ENCODE measurements at places on chromosomes 12 and 14.

DNA sequence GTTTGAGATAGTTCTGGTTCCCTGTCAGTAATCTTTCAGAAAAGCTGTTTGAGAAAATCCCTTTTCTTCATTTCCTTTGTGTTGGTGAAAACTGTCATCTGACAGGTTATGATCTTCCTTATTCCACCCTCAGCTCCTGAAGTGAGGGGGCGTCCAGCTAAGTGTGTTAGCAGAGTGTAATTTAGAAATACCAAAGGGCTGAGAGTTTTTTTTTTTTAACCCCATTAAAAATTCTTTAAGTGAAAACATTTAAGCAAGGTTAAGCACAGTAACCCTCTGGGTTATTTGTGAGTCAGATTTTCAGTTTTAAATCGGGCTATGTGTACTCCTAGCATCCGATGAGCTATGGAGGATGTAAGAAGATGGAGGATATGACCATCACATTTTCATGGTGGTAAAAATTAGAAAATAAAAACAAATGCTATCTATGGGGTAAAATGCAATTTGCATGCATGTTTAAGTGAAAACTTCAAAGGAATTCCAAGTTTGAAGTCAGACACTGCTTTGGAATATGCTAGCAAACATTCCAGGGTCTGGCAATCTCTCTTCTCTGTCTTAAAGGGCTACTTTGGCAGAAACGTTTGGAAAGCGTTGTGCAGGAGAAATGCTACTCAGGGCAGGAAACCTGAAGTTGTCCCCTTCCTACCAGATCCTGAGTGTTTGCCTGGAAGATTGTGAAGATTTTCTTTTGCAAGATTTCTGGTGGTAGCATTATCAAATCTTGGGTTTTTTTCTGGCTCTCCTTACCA, 197.0 kb upstream of the PRICKLE1 start:
- no peak for DNase-seq

DNA sequence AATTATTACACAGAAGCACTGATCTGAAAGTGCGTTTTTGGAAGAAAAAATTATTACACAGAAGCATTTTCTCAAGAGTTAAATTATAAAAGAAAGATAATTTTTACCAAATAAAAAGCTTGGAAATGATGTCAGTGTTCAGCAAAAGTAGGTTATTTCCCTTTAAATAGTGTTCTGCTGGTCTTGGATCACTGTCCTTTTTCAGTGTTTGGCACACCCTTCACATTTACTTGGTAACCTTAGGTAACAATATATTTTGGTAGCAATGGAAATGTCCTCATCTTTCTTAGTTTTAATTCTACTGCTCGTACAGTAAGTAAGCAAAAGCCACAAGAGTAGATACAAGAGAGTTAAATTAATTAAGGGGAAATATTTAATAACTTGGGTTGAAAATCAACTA, 40.3 kb downstream of the FERMT2 start:
- DNase-seq = no peak

GRCh38 chr14:55684956-55685584, 105.1 kb downstream of the KTN1 start:
- DNase-seq = no peak

DNA sequence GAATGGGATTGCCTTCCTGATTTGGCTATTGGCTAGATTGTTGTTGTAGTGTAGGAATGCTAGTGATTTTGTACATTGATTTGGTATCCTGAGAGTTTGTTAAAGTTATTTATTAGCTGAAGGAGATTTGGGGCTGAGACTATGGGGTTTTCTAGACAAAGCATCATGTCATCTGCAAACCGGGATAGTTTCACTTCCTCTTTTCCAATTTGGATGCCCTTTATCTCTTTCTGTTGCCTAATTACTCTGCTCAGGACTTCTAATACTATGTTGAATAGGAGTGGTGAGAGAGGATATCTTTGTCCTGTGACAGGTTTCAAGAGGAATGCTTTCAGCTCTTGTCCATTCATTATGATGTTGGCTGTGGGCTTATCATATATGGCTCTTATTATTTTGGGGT, 265.7 kb upstream of the MGAT4C start:
- no peak for DNase-seq

GRCh38 chr12:48750769-48751356, 34.4 kb upstream of the CCNT1 start:
- no peak for DNase-seq

DNA sequence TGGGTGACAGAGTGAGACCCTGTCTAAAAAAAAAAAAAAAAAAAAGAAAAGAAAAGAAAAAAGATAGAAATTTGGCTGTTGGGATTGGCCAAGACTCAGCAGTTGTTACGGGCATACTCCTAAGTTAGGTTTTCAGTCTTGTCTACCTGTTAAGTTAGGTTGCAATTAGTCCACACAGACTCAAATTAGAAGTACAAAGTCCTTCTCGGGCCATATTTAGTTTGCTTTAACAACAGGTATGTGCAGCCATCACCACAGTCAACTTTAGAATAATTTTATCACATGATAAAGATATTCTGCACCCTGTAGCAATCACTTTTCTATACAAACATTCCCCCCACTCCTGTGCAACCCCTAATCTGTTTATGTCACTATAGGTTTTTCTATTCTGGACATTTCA, 85.2 kb downstream of the WNK1 start:
- DNase-seq = no peak

DNA sequence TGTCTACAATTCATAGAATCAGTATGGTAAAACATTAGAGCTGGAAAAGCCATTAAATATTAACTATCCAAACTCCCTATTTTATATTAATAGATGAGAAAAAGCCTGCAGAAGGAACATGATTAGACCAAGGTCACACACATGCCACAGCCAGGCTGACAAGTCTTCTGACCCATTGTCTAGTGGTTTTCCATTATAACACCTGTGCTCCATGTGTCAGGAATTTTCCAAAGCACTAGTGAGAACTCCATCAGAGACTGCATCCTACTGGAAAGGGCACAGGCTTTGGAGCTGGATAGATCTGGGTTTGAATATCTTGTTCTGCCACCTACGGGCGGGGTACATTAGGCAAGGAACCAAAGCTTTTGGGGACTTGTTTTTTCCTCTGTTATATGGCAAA, 325.5 kb downstream of the RAD51B start:
- DNase-seq = no peak

DNA sequence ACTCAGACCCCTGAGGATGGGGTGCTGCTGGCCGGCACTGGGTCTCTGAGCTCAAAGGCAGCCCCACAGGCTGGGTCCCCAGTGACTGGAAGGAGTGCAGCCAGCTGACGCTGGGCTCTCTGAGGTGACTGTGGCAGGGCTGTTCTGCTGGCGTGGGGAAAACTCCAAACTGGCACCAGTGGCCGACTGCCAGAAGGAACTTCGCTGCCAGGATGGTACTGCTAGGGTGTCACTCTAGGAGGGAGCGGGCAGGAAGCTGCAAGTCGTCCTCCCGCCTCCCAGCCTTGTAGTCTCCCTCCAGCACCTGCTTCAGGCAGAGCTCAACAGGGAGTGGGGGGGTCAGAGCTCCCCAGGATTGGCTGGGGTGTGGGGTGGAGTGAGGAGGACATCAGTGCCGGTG, 41.3 kb downstream of the CDC42BPB start:
- no peak for DNase-seq

GRCh38 chr12:121465921-121466793, 66.2 kb downstream of the RNF34 start:
- DNase-seq = peak; percentile 40

DNA sequence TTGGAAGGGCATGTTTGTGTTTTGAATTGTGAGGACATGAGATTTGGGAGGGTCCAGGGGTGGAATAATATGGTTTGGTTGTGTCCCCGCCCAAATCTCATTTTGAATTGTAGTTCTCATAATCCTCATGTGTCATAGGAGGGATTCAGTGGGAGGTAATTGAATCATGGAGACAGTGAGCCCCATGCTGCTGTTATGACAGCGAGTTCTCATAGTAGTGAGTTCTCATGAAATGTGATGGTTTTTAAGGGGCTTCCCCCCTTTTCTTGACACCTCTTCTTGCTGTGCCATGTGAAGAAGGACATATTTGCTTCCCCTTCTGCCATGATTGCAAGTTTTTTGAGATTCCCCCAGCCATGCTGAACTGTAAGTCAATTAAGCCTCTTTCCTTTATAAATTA, 260.0 kb downstream of the DUSP6 start:
- DNase-seq = no peak

DNA sequence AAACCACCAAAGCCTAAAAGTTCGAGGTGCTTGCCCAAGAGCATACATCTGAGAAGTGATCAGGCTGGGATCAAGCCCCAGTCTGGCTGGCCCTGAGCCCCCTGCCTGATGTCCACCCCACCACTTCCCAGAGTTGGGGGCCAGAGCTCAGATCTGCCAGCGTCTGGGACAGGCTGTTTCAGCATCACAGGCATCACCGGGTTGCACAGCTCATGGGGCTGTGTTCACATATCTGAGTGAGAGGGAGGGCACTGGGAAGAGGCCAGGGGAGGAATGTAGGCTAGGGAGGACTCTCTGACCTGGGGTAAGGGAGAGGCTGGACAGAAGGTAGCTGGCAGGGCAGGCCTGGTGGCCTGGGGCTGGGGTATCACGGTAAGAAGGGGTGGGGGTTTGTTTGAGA, 6.0 kb downstream of the TGM1 start:
- no peak for DNase-seq

- no peak for DNase-seq
These were observed 208.6 kb downstream of the SLC38A4 start for GRCh38 chr12:46617167-46617566.

DNA sequence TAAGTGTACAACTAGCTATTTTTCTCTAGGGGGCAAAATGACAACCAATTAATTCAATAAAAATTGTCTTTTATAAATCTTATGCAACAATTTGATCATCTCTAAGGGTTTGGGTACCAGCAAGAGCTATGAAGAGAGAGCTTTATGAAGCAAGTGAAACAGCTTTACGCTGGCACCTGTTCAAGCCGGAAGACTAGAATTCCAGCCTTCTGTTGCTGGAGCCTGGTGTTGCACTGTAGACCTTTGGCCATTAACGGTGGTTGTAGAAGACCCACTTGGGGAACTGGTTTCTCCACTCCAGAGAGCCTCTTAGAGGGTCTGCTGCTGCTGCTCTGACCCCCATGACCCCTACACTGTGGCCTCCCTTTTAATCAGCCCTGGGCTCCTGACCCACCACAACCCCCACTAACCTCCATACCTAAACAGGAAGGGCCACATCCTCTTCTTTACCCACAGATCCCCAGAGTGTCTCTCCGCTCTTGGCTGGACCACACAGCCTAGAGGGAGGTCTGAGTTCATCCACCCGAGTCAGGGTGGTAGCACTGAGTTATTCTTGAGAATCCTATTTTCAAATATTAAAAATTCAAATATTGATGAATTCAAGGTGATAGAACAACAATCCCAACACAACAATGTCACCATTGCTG, 54.6 kb upstream of the STON2 start:
- DNase-seq = no peak

GRCh38 chr14:99518441-99519346, 37.5 kb downstream of the CCNK start:
- DNase-seq = peak; percentile 71

GRCh38 chr12:100554608-100555077, 18.8 kb upstream of the GAS2L3 start:
- DNase-seq = peak; percentile 51

- no peak for DNase-seq
These were observed 17.4 kb downstream of the PRKAB1 start for GRCh38 chr12:119685375-119685774.

DNA sequence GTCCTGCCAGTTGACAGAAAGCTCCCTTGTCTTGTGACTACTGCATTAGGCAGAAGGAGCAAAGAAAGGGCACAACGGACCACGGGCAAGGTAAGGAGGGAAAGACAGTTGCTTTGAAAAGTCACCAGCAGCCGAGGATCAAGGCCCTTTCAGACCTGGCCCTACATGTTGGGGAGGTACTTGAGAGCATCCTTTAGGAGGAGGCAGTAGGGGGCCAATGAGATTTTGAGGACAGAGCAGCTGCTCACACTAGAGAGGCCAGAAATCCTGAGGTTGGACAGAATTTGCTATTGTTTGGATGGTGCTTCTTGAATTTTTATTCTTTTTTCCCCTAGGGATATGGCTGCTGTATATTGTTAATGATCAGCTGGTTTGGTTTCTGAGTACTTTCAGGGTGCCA, 135.5 kb upstream of the PZP start:
- no peak for DNase-seq

DNA sequence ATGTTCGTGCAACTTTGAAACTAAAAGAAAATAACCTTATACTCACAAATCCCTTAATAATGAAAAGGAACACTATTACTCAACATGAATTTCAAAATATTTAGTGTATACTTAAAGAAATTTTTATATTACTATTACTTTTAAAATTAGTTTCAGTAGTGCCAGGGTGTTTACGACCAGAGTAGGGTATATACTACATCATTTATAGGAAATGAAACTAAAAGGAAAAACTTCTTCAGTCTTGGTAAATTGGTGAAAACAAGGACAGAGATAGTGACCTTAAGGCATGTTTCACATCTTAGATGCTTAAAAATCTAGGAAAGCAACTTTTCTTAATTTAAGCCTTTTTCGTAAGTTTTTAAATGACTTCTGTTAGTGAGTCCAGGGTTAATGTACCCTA, 4.5 kb downstream of the USP15 start:
- DNase-seq = no peak

DNA sequence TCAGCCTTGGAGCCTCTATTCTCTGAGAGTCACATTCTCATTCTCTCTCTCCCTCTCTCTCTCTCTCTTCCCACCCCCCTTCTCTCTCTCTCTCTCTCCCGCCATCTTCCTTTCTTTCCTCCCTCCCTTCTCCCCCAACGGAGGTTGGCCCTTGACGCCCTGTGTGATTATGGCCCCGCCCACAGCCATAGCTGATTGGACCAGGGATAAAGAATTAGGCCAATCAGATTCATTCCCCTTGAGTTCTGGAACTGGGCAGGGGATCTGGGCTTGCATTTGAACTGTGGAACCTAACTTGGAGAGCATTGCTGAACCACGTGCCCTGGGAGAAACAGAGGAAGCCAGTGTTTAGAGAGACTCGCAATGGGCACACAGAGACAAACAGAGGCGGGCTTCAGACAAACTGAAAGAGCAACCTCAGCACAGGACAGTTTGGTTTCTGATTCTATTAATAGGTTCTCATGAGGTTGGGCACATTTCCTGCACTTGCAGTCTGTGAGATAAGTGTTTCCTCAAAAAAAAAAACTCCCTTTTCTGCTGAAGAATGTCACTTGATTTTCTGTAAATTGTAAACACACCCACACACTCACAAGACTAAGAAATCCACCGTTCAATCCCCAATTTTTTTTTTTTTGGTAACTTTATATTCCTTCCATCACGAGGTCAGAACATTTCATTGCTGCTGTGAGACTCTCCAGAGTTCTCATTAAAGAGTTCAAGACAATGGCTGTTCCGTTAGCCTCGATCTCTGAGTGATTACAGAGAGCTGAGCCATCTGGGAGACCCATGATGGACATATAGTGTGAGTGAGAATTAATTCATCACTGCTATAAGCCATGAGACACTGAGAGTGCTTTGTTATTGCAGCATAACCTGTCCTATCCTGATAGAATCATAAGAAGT, 3.5 kb upstream of the P2RX7 start:
- DNase-seq = peak; percentile 54

All from urothelium cell line (cell line).